Testis (tissue), 5 donors: ENCODE measurements at places on chromosomes 2 and 18. TPM values are rescaled to one million over a fixed set of nuclear protein-coding genes. Genes with fewer than 3 reads are reported as not detected.
A peak's percentile ranks its signal among the peaks of the same experiment; 100 is the strongest.

DNA sequence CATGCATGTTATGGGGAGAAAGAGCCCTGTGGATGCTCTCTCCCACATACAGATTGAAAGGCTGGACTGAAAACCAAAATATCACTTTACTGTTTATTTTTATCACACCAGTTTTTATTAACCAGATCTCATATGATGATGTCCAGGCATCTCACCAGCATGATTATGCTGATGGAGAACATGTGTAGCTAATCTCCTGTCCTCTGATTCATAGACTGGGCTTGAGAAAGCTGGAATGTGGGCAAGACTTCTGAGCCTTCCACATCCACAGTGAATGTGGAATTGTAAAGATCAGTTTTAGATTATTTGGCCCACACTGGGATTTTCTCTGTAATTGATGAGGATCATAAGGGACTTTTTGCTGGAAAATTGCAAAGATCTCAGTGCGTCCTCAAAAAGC is 137.9 kb downstream of the ICOS start:
- no peak for DNase-seq

DNA sequence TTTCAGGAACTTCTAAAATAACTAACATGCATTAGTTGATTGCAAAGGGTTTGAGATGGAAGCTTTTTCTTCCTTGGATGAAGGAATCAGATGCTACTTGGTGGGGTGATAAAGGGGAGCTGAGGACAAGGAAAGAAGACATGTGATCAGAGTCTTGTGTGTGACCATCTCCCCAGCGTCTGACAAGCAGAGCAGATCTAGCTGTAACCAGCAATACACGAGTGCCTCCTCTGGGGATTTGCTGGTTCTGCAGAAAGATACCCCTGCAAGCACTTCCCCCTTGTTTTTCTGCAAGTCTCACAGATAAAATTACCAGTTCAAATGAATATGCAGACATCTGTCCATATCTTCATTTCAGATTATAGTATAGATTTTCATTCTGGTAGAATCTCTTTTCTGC is 2.7 kb downstream of the CDH7 start:
- DNase-seq: peak; percentile 50

DNA sequence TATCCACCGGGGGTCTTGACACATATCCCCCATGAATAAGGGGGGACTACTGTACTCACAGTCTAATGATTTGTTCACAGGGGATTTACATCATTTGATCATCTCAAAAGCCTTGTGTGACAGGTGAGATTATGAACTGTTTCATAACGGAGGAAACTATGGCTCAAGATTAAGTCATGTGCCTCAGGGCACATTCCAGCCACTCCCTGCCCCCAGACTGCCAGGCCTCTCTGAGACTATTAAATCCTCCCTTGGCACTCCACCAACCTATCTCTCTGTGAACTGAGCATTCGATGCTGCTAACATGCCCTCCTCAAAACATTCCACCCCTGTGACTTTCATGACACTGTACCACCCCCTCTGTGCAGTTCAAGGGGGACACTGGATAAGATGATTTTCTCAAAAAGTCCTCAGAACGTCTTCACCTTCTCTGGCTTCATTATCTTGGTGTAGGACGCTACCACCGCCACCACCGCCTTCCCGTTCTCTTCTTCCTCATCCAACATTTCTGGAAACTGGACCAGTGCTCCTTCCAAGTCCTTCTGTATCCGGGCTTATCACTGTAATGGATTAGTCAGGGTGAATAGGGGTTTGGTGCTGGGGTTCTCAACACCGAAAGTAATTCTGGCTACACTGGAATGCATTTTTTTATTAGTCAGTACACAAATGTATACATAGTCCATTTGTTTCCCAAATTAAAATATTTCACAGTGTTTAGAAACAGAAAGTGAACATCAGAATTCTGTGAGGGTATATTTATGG is 169.6 kb downstream of the KCNS3 start:
- DNase-seq: peak; percentile 24

DNA sequence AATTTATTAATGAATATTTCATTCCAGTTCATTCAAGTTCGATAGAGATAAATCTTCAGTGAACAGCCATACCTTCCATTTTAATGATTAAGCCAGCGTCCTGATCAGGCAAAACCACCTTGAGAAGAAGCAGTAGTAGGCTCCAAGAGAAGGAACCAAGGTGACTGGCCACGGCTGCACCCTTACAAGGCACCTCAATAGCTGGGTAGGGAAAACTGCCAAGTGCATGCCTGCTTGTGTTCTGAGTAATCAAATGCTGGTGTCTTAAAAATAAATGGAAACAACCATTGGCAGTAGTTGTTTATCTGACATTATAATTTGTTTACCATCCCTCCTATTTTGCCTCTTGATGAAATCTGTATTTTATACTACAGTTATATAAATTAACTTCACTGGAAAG is 10.0 kb upstream of the FEZ2 start:
- DNase-seq: no peak

Gene FAM237A
- not detected for total RNA-seq

Gene GALR1
- total RNA-seq: 0.43 TPM
